Stimulated activated CD4-positive, alpha-beta T cell treated with anti-CD3 and anti-CD28 coated beads, Interleukin-12 subunit alpha, Interleukin-12 subunit beta, amount 100 ng/mL, for 24 hours (primary cell): ENCODE measurements at places on chromosomes 4 and X.

GRCh38 chrX:150217609-150218008, 145.5 kb upstream of the MAMLD1 start:
- DNase-seq: no peak

GRCh38 chr4:85793233-85793585, 318.3 kb downstream of the ARHGAP24 start:
- DNase-seq: no peak

- no peak for DNase-seq
Observed at GRCh38 chr4:83250687-83251446, 33.7 kb downstream of the COQ2 start.

DNA sequence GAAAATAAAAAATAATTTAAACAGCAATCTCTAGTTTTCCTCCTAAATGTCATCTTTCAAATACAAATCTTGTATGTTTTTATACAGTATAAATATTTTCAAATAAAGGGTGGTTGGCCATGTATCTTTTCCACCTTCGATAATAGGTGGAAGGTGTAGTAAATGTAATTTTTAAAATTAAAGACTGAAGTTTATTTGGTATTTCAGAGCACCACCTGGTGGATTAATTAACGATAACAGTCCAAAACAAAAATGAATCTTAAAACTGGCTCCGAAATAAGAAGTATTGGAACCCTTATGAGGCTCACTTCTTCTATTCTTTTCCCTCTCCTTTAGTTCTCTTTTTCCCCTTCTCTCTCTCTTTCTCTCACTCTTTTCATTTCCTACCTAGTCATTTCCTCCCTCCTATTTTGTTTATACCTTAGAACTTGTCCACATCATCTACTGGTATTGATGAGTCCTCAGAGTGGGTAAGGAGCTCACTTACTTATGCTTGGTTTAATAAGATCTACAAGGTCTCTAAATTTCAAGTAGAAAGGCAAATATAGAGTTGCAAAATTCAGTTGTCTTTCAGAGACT, 82.9 kb upstream of the EXOC1L start:
- DNase-seq: no peak

- DNase-seq: no peak
Observed at GRCh38 chr4:72935462-72935861, 134.1 kb downstream of the COX18 start.

DNA sequence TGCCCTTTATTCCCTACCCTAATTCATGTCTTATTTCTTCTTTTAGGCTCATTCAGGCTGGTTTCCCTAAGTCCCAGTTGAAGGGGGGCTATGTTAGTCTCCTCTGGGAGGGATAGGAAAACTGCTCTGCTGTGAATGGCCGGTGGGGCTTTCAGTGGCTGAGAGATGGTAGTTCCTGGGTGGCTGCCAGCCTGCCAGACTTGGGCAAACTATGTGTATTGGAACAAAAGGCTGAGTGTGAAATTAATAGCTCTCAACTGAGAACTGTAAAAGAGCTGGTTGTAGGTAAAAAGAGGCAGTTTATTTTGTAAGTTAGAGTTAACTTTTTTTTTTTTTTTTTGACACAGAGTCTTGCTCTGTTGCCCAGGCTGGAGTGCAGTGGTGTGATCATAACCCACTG, 28.8 kb downstream of the ARHGAP10 start:
- DNase-seq: no peak

GRCh38 chr4:4995908-4996265, 23.4 kb downstream of the CYTL1 start:
- no peak for DNase-seq

- no peak for DNase-seq
Observed at GRCh38 chr4:22427675-22428074, 88.2 kb downstream of the ADGRA3 start.

GRCh38 chrX:84186603-84187532, 1.1 kb downstream of the RPS6KA6 start:
- no peak for DNase-seq

DNA sequence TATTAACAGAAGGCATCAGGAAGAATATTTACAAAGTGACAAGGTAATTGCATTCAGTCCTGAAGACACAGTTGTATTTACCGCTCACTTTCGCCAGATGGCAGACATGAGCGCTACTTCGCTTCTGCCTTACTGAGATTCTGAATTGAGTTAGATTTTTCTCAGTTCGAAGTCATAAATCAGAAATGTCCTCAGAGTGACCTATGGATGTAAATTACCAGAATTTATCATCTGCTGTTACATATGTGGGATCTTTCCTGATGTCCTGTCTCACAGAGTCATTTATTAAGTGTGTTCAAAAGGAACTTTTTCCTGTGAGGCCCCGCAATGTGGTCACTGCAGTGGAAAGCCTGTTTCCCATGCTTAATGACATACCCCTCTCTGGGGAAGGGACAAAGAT, 97.3 kb upstream of the DCLK2 start:
- DNase-seq: no peak

- peak; percentile 31 for DNase-seq
Observed at GRCh38 chr4:83252782-83253405, 31.7 kb downstream of the COQ2 start.

DNA sequence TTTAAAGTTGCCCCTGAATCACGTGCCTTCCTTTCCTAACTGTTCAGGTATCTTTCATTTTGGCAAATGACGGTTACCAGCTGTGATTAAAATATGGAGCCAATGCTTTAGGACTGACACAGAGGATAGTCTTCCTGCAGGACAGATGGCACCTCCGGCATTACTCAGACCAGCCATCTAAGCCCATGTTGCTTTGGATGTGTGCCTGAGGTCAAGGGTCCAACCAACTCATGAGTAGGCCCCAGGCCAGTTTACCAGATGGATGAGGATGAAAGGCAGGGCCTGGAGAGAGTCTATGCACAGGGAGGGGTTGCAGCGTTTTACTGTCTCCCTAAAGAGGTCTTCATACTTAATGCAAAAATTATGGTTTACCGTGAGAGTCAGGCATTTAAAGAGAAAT, 174.0 kb upstream of the GATB start:
- DNase-seq: no peak

- no peak for DNase-seq
Observed at GRCh38 chr4:98482503-98482846, 175.9 kb downstream of the TSPAN5 start.

- DNase-seq: no peak
Observed at GRCh38 chrX:136086521-136086920, 60.8 kb upstream of the FHL1 start.

DNA sequence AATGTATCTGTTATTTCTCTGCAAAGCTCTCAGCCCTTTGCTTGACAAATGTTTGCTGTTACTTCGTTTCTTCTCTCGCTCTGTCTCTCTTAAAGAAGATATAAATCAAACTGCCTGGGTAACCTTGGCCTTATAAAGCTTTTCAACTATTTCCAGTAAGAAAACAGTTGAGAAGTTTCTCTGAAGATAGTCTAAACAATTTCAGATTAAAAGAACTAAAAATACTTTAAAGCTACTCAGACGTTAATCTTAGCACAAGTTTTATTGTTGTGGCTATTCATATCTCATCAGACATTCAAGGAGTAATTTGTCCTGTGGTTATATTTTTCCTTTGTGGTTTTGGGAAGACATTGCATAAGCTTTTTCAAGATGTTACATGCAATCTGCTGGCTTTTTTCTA, 22.6 kb downstream of the HOPX start:
- DNase-seq: no peak

DNA sequence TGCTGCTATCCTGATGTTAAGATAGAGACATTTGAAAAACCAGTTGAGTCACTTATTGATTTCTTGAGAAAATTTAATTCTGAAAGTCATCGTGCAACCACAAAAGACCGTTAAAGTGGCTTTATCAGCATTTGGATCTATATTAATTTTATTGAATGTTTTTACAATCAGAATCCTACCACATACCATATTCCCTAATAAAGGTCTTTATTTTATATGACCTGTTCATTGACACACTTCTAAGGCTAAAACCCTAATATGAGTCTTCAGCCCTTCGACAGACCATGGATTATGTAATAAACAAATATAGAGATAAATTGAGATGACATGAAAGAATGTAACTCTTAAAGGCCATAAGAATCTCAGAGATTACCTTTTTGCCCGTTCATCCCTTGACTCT, 68.1 kb downstream of the BANK1 start:
- no peak for DNase-seq

DNA sequence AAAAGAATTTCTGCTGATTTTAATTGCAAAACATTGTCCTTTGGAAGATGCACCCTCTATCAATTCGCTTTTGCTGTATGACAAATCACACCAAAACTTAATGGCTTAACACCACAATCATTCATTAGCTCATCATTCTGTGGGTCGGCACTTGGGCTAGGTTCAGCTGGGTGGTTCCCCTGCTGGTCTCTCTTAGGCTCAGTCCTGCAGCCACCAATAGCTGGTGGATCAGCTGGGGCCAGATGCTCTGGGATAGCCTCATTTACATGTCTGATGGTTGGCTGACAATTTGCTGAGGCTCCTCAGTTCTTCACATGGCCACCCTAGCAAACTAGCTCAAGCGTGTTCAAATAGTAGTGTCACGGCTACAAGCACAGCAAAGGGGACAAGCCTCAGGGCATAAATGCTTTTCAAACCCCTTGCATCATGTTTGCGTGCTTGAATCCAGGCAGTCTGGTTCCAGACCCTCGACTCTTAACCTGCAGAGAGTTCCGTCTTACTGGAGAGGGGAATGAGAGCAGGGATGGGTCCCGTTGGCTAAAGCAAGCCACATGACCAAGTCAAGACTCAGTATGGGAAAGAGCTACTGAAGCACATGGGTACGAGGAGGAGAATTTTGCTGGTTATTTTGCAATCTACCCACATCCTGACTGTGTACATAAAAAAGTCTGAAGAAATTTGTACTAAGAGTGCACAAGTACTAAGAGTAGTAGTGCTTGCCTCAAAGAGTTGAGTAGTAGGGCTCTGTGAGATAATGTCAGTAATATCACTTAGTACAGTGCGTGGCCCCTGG, 7.5 kb upstream of the ACSL1 start:
- no peak for DNase-seq

DNA sequence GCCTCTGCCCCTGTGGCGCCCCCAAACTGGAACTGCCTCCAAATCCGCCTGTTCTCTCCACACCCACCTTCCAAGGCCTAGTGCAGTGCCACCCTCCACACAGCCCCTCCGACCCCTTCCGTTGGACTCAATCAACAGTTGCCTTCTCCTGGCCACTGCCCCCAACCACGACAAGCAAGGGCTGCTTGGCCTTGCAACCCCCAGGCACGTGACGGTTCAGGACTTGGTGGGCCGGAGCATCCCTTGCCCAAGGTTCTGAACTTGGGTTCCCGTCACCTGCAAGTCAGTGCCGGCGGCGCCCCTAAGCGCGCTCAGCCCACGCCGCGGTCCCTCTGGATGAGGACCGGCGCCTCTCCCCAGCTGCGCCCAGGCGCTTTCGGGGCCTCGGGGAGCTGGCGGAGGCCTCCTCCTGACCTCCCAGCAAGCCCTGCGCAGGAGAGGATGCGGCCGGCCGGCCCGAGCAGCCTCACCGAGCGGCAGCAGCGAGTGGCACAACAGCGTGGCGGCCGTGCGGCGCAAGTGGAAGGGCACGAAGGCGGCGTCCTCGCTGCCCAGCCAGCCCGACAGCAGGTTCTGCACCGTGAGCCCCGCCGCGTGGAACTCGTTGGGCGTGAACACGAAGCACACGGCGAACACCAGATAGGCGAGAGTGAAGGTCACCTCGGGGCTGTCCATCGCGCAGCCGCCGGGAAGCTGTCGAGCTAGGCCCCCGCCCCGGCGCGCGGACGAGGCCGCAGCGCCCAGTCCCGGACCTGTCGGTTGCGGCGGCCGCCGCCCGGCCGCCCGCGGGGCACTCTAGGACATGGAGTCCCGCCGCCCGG, 750 bp downstream of the TMEM129 start:
- DNase-seq: no peak

GRCh38 chrX:106897259-106897658, 5.9 kb downstream of the RIPPLY1 start:
- no peak for DNase-seq

GRCh38 chr4:75345423-75345822, 168.8 kb downstream of the RCHY1 start:
- DNase-seq: no peak

DNA sequence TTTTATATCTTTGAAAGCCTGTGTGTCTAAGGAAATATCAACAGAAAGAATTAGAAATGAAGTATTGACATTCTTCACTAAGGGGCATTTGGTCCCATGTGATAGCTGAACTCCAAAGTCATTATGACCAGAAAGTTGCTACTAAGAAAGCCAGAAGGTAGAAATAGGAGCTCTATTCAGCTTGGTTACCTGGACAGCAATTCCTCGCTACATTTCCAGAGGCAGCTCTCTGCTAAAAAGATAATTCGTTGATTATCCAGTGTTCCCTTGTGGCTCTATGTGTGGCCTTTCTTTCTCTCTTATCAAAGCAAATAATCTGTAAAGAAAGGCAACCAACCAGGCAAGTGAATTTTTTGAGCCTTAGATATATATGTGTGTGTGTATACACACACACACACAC, 341.3 kb downstream of the ADGRL3 start:
- no peak for DNase-seq

DNA sequence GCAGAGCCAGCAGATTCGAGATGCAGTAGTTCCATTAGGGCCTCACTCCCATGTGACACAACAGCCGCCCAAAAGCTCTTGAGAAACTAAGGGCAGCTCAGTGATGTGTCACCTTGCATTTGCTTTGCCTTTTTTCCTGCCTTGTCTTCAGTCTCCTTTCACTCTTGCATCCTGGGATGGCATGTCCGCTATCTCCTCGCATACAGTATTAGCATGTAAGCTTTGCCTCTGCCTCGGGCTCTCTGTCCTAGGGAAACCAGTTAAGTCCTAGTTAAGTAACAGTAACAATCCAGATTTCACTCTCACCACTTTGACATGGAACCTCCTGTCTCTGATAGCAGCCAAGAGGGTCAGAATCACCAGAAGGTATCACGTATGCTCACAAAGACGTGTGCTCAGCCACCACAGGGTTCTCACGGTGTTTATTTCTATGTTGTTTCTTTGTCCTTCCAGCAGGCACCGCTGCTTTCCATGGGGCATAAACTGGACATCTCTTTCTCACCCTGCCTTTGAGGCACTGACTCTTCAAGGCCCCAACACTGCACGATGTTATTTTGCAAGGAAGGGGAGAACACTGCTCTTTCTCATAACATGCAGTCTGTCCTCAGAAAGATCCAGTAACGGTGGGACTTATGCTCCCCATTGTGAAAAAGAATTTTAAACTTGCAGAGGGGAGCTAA, 26.7 kb upstream of the SORBS2 start:
- no peak for DNase-seq

DNA sequence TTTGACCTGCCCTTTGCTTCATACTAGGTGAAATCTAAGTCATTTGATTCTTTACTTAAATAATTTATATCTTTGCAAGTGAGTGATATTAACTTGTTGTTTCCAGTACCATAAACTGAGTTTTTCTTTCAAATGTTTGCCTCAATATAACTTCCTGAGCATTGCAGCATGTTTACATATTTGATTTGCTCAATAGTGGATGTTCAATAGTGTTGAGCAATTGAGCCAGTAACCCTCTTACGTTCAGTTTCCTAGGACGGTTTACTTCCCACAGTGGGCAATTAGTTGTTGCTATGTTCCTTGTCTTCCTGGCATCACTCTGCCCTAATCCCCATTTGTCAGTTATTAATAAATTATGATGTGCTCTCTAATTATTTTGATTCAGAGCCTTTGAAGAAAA, 278.5 kb downstream of the EPHA5 start:
- DNase-seq: no peak

GRCh38 chrX:107447642-107448041, 1.8 kb upstream of the FRMPD3 start:
- no peak for DNase-seq

- no peak for DNase-seq
Observed at GRCh38 chr4:73252001-73252400, 6.6 kb downstream of the ANKRD17 start.
